ENCODE measurements at places on chromosomes 7 and 10.

DNA sequence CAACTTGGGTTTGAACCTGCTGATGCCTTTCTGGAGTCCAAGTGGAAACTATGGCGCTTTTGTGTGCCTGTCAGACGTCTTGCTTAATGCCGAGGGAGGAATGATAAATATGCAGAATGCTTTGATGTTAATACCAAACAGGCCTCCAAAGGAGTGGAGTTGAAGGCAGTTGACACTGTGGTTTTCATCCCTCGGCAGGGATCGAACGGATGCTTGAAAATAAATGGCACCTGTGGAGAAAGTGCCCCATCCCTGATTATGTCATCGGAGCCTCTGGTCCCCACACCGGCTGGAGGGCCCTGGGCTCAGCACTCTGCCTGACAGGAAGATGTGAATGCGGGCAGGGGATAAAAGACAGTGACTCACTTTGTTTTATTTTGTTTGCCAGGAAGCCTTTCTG lies 148.7 kb upstream of the GPR26 start:
- DNase-seq, result no peak

GRCh38 chr10:69392481-69393000 lies 24.2 kb downstream of the TACR2 start:
- peak; percentile 75 for DNase-seq

DNA sequence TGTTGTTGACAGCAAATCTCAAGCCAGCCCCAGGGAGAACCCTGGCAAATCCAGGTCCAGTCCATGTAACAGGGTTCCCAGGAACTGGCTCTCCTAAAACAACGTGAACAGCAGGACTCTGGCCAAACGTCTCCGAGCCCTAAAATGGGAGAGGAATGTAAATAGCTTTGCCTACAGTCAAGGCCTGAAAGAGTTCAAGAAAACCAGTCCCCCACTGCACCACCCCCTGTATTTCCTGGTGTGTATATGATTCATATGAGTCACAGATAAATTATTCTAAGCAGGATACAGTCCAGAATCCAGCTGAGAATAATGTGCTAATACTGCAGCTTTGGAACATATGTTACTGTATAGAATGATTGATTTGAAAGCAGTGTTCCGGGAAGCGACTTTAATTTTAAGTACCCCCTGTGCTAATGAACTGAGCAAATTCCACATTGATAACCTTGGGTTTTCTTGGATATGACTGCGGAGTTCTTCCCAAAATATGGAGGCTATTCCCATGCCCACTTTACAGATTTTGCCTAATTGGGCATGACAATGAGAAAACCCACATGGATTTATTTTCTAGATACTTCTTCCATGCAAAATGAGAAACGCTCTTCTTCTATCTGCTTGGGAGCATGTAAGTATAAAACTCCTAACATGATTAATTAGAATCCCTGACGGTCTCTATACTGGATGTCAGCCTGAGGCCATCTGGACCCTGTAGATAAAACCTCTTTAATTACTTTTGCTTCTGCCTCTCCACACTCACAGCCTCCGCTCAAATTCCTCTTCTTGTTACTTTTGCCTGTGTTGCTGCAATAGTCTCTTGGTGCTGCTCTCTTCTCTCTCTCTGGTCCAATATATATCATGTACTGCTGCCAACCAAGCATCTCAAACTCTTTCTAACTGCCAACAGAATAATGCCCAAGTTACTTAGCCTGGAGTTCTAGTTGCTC lies 50.2 kb downstream of the LAMB4 start:
- DNase-seq, result peak; percentile 65

- DNase-seq, result no peak
Measured at GRCh38 chr10:124325998-124326636, 92.6 kb downstream of the OAT start.

DNA sequence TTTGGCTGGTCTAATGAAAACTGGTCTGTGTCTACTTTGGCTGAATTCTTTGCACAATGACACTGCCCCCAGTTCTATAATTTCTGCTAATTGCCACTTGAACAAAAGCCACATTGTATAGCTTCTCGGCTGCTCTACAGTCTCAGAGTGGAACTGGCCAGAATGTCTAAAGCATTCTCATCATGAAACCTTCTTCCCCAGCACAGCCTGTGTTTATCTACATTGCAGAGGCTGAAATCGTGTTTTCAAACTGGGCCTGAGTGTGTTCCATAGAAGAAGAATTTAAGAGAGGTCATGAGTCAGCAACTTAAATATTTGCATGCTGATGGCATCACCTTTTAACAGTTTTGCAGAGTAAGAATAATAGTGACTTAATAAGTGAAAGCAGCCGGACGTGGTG lies 177.2 kb downstream of the BUB3 start:
- no peak for DNase-seq

- no peak for DNase-seq
Measured at GRCh38 chr10:61028861-61029361, 84.9 kb upstream of the RHOBTB1 start.

GRCh38 chr10:112751651-112752050 lies 198.4 kb upstream of the TCF7L2 start:
- DNase-seq, result no peak

DNA sequence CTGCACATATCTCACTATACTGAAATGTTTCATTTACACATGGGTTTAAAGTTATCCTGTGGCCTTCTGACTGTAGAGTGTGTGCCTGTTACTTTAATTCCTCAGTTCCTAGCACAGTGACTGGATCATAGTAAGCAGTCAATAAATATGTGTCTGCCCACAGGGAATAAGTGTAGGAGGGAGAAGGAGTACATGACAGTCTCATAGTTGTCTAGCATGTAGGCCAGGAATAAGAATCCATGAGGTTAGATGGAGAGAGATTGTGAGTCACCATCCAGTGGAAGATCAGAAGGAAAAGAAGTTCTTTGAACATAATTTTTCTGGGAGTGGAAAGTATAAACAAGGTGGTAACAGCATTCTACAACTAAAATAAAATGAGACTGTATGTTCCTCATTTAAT lies 36.6 kb upstream of the SEMA3A start:
- no peak for DNase-seq

- DNase-seq, result no peak
Measured at GRCh38 chr7:44618753-44619152, 12.3 kb downstream of the OGDH start.

- DNase-seq, result no peak
Measured at GRCh38 chr10:3002304-3002703, 65.0 kb upstream of the PFKP start.

DNA sequence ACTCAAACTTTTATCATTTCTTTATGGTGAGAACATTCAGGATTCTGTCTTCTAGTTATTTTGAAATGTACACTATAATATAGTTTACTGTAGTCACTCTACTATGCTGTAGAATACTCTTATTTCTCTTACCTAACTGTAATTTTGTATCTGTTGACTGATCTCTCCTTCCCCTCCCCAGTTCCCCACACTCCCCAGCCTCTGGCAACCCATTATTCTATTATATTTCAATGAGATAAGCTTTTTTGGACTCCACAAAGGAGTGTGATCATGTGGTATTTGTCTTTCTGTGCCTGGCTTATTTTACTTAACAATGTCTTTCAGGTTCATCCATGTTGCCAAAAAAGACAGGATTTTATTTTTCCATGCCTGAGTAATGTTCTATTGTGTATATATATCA lies 71.4 kb upstream of the DYNC1I1 start:
- no peak for DNase-seq

GRCh38 chr10:22727663-22728062 lies 13.3 kb upstream of the PIP4K2A start:
- no peak for DNase-seq

- DNase-seq, result peak; percentile 19
Measured at GRCh38 chr7:41809529-41809939, 106.6 kb upstream of the INHBA start.

- no peak for DNase-seq
Measured at GRCh38 chr7:99393355-99394187, 14.8 kb downstream of the PDAP1 start.

- peak; percentile 29 for DNase-seq
Measured at GRCh38 chr7:47776335-47776734, 171.9 kb downstream of the PKD1L1 start.

DNA sequence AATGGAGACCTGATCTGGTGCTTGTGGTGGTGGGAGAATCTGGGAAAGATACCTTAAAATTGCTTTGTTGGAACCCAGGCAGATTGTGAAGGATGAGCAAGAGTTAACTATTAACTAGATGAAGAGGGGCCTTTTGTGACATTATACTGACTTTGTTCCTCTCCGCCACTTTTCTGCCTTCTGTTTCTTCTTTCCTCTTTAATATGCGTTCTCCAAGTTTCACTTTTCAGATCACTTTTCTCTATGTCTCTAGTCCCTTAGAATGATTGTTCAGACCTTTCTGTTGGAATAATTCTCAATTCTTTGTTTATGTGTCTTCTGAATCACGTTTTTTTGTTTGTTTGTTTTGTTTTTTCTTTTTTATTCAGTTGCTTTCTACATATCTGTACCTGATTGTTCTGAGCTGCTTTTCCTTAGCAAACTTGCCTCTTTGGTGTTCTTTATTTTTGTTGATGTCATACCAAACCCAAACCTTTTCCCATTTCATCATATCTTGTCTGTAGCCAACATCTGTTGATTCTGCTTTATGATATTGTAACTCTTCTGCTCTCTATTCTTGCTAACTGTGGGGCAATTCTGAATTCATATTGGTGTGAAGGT lies 2.8 kb downstream of the BMPR1A start:
- DNase-seq, result no peak

DNA sequence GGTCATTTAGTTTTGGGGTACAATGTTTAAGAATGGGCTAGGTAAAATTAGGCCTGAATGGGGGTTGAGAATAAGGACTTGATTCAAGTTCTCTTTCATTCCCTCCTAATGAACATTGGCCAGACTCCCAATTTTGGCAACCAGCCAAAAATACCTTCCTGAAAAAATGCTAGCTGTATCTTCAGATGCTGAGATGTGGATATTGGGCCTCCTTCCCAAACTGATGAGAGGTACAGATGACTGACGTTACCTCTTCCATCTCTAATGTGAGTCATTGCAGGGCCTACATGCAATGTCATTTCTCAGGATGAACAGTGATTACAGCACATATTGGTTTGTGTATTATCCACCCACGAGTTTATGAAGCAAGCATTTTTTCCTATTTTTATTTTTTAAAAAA lies 151.6 kb downstream of the SND1 start:
- peak; percentile 69 for DNase-seq

GRCh38 chr7:91465595-91466061 lies 201.4 kb downstream of the FZD1 start:
- no peak for DNase-seq

- DNase-seq, result no peak
Measured at GRCh38 chr7:142804728-142805207, 34.0 kb downstream of the PRSS2 start.

GRCh38 chr10:126187399-126187798 lies 200.9 kb downstream of the ADAM12 start:
- no peak for DNase-seq

DNA sequence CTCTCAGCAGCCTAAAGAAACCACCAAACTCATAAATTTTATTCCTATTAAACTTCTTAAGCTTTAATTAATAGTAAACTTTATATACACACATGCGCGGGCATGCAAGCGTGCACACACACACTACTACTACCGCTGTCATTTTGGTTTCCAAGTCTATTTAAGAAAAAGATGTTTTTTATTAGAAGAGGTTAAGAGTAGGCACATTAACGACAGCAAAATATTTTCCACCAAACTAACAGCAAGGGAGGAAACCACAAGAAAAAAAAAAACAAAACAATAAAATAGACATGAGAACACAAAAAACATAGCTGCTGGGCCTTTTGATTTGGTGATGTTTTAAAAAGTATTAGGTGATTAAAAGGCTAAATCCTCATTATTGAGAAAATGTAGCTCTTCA lies 28.6 kb downstream of the RTKN2 start:
- DNase-seq, result no peak

DNA sequence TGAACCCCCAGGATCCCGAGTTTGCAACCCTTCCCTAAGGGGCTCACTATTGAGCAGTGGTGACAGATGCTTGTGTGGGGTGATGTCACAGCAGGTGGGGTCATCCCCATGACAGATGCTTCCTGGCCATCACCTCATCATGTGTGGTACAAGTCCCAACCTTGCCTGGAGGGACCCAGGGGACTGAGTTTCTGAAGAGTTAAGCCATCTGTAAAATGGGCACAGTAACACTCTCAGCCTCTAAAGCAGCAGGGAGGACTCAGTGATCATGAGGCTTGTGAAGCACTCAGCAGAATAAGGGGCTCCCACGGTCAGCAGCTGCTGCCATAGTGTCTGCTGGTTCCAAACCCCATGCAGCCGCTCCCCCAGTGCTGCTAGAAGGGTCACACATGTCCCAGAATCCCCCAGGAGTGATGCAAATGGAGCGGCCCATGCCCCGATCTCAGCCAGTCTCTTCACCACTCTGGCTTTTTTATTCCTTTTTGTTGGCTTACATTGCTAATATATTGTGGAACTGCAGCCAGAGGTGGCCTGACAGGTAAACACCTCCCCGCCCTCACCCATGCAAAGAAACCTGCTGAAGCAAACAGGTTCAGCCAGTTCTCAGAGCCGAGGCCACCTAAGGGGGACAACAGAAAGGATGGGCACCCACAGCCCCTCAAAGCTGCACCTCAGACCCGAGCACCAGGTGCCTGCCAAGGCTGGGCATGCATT lies 102.1 kb upstream of the PDGFA start:
- DNase-seq, result no peak

- DNase-seq, result no peak
Measured at GRCh38 chr7:28297801-28298459, 114.4 kb upstream of the CREB5 start.

DNA sequence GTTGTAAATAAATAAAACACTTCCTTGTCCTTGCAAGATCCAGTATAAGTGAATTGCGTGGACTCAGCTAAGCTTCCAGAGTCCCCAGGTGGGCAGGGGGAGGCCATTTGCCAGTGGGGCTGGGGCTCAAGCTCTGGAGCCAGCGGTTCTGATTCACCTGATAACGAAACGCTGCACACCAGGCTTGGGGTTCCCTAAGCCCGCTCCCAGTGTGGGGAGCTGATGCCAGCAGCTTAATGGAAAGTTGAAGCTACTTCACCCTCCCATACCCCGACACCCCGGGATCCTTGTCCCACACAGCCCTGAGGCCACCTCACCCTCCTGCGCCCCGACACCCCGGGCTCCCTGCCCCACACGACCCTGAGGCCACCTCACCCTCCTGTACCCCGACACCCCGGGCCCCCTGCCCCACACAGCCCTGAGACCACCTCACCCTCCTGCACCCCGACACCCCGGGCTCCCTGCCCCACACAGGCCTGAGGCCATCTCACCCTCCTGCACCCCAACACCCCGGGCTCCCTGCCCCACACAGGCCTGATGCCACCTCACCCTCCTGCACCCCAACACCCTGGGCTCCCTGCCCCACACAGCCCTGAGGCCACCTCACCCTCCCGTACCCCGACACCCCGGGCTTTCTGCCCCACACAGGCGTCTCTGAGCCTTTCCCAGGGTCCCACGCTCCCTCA lies 30.8 kb downstream of the FKBP6 start:
- DNase-seq, result no peak

DNA sequence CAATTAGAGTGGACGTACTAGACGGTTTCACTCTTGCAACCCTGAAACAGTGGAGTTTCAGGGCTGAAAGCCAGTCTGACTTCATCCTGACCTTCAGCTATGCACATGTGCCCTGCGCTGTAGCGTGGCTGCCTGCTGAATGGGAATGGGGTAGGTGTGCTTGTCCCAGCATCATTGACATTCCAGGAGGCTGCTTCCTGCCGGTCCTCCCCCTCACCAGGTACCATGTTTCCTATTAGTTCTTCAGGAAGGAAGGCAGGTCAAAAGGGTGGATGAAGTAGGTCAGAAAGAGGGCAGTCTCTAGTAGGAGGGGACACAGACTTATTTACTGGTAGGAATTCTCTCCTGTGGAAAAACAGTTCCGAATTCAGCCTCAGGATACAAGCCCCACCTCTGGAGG lies 551.8 kb upstream of the GALNT17 start:
- no peak for DNase-seq
